Breast epithelium (tissue), 4 donors: ENCODE measurements at places on chromosomes 4 and X. TPM values are rescaled to one million over a fixed set of nuclear protein-coding genes. Genes with fewer than 3 reads are reported as not detected.

Gene INTU
- 22.4 TPM for total RNA-seq

Gene FAM53A
- 3.7 TPM for total RNA-seq

Gene P2RY8
- total RNA-seq: 3.2 TPM

DNA sequence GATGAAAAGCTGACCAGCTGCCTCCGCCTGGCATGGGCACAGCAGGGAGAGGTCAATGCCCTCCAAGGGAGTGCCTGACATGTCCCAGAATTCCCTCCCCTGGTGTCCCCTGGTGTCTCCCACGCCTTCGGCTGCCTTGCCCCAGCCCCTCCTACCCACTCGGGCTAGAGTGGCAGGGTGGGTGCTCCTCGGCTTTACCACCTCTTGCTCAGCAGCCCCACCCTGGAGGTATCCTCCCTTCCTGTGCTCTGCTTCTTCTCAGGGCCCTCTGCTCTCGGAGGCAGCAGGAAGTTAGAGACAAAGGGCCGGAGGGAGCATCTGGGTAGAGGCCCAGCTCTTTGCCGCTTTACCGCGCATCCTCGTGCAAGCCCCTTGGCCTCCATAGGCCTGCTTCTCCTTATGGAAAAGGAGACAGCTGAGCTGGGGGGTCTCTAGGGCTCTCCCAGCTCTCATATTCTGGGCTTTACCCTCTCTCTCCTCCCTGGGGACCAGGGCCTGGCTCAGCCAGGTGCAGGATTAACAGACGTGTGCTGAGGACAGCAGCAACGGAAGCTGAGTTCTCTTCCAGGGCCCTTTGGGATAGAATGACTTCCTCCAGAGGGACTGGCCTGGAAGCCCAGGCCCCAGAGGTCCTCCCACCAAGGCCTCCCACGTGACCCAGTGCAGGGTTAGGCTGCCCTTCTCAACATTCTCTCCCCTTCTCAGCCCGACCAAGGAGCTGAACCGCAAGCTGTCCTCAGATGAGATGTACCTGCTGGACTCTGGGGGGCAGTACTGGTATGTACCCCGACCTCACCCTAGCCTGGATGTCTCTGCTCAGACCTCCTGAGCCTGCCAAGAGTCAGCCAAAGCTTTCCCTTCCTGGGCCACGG is 17.2 kb downstream of the XPNPEP2 start:
- no peak for DNase-seq

DNA sequence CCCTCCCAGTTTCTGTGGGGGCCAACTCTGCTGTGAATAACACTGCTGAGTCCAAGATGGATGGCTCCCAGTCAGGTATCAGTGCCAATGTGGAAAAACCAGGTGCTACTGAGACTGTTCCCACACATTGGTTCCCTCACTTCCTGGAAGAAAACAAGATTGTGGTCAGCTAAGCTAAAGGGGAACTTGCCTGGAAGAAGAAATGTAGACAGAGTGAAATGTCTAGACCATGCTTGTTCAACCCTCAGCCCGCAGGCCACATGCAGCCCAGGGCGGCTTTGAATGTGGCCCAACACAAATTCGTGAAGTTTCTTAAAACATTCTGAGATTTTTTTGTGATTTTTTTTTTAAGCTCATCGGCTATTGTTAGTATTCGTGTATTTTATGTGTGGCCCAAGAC is 28.6 kb upstream of the UTP14A start:
- DNase-seq: no peak

- no peak for DNase-seq
Observed at GRCh38 chr4:18039113-18039512, 17.6 kb upstream of the LCORL start.

DNA sequence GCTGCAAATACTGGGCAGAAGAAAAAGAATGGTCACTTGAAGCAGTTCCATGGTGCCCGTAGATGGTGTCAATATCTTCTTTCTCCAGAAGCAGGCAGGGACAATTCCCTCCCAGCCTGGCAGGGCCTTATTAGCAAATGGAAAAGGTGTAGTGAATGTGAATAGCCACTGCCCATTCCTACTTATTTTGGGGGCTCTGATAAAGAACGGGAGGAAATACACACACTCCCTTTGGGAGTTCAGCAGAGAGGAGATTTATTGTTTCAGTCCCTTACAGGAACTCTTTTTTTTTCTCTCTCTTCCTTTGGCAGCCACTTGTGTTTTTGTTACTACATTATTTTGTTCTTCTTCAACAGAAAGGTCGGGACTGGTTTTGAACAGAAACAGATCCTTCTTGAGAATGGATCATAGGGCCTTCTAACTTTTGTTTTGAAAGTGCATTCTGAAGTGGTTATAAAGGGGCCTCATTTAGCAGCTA is at the start of gene EMCN:
Gene EMCN (minus strand): TSS at position 159 of the 478 bp plus-strand sequence. CDS start 108 bp downstream, at position 51.
- no peak for DNase-seq

DNA sequence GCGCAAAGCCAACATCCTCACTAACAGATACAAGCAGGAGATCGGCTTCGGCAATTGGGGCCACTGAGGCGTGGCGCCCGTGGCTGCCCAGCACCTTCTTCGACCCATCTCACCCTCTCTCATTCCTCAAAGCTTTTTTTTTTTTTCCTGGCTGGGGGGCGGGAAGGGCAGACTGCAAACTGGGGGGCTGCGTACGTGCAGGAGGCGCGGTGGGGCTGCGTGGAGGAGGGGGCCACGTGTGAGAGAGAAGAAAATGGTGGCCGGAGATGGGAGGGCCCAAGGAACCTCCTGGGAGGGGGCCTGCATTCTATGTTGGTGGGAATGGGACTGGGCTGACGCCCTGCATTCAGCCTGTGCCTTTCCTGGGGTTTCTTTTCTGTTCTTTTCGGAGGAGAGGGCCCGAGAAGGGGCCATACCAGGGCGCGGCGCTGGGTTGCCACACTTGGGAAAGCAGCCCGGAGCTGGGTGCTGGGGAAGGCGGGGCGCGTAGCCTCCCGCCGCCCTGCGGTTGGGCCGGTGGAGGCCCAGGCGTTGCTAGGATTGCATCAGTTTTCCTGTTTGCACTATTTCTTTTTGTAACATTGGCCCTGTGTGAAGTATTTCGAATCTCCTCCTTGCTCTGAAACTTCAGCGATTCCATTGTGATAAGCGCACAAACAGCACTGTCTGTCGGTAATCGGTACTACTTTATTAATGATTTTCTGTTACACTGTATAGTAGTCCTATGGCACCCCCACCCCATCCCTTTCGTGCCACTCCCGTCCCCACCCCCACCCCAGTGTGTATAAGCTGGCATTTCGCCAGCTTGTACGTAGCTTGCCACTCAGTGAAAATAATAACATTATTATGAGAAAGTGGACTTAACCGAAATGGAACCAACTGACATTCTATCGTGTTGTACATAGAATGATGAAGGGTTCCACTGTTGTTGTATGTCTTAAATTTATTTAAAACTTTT is 4.5 kb downstream of the MID1IP1 start:
- DNase-seq: peak; percentile 39

GRCh38 chr4:174304664-174305063 is 21.0 kb downstream of the CEP44 start:
- no peak for DNase-seq

- no peak for DNase-seq
Observed at GRCh38 chr4:78081541-78081940, 24.4 kb downstream of the FRAS1 start.

GRCh38 chr4:106369456-106370060 is 980 bp upstream of the GIMD1 start:
- DNase-seq: no peak

DNA sequence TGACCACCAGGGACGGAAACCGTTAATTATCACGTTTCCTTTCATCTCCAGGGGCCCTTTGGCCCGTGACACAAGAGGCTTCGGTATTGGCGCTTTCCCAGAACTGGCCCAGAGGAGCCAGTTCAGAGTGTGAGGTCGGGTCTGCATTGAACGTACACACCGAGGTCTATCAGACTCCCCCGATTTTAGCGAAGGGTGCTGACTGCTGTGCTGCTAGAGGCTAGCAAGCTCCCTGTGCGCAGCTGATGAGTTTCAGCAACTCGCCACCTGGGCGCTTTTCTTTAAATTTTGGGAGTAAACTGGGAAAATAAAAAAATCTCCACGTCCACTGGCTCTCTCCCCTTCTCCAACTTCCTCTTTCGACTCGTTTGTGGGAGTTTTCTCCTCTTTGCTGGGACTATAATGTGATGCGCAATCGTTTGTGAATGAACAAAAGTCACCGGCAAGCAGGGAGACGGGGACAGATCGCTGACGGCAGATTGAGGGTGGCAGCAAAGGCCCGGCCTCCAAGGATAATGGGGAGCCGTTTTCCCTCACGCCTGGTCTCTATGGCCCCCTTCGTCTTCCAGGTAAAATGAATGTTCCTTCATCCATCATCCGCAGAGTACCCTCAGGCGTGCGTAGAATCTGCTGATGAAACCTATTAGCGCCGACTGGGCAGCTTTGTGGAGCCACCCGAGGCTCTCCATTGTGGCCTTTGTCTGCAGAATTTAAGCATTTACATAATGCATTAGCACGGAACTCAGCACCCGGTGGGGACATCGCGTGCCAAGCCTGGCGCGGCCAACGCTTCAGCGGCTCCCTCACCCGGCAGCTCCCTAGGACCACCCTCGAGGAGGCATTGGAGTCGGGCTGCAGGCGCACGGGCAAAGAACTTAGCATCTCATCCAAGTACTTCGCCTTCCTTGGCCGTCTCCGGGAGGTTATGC is 1.6 kb upstream of the LRAT start:
- no peak for DNase-seq

GRCh38 chr4:156619154-156619934 is 352.3 kb downstream of the PDGFC start:
- no peak for DNase-seq

DNA sequence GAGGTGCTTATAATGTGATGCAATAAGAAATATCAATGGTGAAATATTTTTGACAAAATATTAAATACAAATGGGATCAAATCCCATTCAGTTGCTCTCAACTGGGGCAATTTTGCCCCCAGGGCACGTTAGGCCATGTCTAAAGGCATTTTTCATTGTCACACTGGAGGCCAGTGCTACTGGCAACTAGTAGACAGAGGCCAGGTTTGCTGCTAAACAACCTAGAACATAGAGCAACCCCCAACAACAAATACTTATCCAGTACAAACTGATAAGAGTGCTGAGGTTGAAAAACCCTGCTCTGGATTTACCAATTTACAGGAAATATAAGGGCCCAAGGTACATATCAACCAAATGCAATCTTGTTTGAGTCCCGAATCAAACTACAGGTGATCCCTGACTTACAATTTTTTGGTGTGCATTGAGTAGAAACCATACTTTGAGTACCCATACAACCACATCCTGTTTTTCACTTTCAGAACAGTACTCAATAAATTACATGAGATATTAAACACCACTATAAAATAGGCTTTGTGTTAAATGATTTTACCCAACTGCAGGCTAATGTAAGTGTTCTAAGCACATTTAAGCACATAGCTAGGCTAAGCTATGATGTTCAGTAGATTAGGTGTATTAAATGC is 237.5 kb downstream of the HNRNPD start:
- no peak for DNase-seq

DNA sequence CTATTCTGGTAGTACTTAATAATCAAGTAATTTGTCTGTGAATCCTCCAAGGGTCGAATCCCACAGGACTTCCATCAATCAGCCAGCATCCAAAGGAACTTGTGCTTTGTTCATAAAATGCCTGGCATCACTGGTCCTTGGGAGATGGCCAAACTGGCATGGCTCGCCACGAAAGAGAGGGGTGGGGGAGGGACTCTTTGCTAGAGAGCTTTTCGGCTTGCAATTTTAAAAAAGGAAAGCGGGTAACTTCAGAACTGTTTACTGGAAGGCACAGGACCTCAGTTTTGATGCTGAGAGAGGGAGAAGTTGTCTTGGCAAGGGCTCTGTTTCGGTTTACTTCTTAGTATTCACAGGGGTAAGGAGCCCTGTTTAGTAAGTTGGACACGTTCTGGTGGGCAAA is 79.4 kb upstream of the FHL1 start:
- no peak for DNase-seq

GRCh38 chrX:22059775-22060174 is 27.6 kb downstream of the PHEX start:
- DNase-seq: no peak

DNA sequence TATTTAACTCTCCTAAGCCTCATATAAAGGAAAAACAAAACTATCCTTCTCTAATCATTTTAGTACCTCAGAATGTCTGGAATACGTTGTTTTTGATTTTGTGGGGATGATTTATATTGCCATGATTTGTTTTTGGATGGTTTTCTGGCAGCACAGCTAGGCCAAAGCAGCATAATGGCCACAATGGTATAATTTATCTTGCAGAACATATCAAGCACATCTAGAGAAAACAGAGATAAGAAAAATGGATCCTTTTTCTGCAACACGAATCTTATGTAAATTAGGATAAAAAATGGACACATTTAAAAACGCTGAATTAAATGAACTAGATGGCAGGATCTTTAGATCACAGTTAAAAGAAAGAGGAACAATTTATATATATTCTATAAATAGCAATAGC is 269.9 kb upstream of the FAT4 start:
- no peak for DNase-seq

- DNase-seq: no peak
Observed at GRCh38 chr4:40124690-40125089, 68.0 kb downstream of the N4BP2 start.

- peak; percentile 96 for DNase-seq
Observed at GRCh38 chrX:17736856-17737709, at the start of gene SCML1. TSS of gene SCML1 (plus strand) at chrX:17737493. CDS start at chrX:17744187, 6,694 bp downstream.

- no peak for DNase-seq
Observed at GRCh38 chr4:153579872-153580271, 104.2 kb upstream of the TLR2 start.

DNA sequence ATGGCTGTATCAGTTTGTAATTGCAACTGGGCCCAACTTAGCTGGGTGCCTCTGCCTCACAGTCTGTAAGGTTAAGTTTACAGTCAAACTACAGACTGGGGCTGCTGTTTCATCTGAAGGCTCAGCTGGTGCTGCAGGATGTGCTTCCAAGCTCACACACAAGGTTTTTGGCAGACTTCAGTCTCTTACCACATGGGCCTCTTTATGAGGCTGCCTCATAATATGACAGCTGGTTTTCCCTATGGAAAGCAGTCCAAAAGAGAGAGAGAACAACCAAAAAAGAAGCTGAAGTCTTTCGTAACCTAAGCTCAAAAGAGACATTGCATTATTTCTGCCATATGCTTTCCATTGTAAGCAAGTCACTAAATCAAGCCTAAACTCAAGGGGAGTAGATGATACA is 271.7 kb downstream of the DCTD start:
- no peak for DNase-seq

DNA sequence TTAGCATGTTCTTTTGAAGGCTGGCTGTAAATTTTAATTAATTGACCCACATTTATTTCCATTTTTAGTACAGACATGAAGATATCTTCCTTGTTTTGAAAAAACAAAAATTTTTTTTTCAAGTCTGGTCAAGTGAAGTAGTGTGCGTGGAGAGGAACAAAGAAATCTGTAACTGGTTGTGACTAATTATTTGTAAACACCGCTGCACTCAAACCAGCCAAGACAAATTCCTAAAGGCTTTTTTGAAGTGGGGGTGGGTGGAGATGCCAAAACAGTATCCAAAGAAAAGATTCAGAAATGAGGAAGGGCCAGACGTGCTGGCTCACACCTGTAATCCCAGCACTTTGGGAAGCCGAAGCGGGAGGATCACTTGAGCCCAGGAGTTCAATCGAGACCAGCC is 88.3 kb downstream of the SHROOM2 start:
- no peak for DNase-seq

DNA sequence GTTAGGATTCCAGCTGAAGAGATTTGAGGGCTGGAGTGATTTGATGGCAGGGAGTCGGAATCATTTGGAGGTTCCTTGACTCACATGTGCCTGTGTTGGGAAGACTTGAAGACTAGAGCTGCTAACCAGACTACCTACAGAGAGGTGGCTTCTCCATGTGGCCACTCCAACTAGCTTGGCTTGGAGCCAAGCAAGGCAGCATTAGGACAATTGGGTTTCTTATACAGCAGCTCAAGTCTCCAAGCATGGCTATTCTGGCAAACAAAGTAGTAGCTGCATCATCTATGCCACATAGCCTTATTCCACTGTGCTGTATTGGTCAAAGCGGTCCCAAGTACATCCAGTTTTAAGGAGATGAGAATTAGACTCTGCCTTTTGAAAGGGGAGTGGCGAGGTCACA is 171.7 kb upstream of the SLC4A4 start:
- no peak for DNase-seq
